Stimulated activated naive B cell treated with anti-CD40 and anti-IgM and Interleukin-4, amounts not matched to agents 10 μg/mL and 1 μg/mL and 100 μg/mL, for 72 hours (primary cell): ENCODE measurements at places on chromosomes 2 and 18.

DNA sequence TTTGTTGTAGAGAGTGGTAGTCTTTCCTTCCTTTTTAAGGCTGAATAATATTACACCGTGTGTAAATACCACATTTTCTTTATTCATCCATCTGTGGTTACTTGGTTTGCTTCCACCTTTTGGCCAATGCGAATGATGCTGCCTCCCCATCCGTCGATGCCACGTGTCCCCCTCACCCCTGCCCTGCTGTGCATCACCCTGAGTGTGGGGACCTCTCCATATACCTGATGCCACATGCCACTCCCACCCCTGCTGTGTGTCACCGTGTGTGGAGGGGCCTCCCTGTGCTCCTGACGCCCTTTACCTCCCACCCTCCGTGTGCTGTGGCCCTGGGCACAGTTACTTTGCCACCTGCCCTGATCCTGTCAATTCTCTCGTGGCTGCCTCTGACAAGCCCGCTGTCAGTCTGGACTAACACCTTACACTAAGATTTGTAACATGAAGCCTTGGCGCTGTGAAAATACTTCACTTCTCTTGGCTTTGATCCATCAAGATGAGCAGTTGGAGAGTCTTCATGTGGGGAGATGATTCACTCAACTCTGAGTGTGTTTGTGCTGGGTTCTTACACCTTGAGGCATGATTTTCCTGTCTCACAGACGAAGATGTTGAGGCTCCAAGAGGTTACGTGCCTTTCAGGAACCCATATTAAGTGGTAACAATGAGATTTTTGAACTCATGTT, 234.0 kb downstream of the ZNF407 start:
- DNase-seq: no peak

- DNase-seq: no peak
These were observed 193.0 kb downstream of the ACTR3 start for GRCh38 chr2:114082731-114083433.

- DNase-seq: no peak
These were observed 63.2 kb upstream of the TPO start for GRCh38 chr2:1350111-1350510.

GRCh38 chr18:35047697-35048292, 6.6 kb downstream of the MAPRE2 start:
- DNase-seq: no peak

- DNase-seq: no peak
These were observed 97.4 kb upstream of the NABP1 start for GRCh38 chr2:191580581-191580980.

DNA sequence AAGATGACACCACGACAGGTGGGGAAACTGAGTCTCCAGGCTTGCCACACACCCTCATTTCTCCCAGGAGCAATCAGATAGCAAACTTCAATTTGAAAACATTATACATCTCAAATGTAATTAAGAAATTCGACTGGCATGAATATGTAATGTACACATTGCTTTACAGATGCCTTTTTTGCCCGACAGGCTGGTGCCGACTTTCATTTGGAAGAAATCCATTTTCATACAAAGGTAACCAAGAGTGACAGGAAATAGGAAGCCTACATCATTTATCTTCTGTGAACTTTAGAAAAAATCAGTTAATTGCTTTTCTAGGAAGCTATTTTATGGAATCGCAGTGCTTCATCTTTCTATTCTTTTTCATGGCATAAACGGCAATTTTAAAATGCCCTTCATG, 140.3 kb downstream of the AFF3 start:
- DNase-seq: no peak

GRCh38 chr2:11168488-11168887, 13.2 kb downstream of the SLC66A3 start:
- no peak for DNase-seq

GRCh38 chr2:236513956-236514355, 55.7 kb upstream of the ACKR3 start:
- no peak for DNase-seq

GRCh38 chr2:8215159-8215863, 466.5 kb upstream of the ID2 start:
- no peak for DNase-seq

DNA sequence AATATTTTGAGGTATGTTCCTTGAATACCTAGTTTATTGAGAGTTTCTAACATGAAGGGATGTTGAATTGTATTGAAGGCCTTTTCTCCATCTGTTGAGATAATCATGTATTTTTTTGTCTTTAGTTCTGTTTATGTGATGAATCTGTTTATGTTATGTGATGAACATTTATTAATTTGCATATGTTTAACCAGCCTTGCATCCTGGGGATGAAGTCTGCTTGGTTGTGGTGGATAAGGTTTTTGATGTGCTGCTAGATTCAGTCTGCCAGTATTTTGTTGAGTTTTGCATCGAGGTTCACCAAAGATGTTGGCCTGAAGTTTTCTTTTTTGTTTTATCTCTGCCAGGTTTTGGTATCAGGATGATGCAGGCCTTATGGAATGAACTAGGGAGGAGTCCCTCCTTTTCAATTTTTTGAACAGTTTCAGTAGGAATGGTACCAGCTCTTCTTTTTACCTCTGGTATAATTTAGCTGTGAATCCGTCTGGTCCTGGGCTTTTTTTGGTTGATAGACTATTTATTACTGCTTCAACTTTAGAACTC, 71.9 kb downstream of the EPC2 start:
- DNase-seq: no peak

DNA sequence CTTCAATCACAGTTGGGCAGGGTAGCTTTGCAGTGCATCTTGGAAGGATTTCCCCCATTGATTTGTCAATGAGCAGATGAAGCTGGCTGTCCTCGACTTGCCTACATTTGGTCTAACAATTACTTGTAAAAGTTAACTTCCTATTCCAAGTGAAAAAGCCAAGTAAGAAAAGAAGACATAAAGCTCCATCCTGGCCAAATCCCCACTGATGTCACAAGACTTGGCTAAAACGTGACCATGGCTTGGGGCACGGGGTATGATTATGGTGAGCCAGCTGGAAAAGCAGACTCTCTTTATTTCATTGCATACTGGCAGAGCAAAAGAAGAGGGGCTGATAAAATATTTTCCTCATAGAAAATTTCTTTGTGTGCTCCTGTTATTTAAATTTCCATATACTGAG, 25.4 kb upstream of the PID1 start:
- DNase-seq: no peak

DNA sequence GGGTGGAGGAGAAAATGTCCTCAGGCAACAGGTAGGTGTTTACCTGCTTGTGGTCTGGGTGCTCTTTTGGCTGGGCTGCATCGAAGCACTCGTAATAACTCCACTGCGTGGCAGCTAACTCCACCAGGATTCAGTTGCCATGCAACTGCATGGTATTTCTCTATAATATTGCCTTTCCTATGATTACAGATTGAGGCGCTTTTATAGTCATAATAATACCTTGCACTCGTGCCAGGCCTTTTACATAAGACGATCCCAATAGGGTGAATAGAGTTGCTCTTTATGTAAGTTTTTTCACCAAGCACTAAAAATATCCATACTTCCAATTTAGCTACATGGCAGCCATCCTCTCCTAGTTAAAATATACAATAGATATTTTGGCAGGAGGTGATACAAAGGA, 19.7 kb upstream of the NYAP2 start:
- no peak for DNase-seq

DNA sequence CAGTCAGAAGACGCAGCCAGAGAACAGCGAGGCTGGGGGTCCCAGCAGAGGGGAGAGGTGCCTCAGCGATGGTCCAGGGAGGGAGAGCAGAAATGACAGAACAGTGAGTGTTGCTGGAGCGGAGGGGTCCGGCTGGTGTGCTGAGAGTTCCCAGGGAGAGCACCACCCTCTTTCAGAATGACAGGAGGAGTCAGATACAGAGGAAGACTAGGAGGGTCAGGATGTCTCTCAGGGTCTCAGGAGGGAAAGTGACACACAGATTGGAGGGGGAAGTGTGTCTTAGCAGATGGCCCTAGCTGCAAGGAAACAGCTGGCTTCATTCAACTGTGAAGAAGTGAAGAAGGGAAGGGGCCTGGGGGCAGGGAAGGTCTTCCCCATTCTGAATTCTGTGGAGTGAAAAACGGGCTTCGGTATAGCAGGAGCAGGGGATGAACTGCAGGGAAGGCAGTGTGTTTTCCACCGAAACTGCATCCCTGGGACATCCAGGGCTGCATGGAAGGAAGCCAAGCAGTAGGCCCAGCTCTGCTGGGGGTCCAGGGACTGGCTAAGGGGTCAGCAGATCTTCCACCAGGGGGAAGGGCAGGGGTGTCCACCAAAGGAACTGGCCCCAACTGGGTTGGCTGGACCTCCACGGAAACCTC, 90.0 kb upstream of the OTOS start:
- no peak for DNase-seq

DNA sequence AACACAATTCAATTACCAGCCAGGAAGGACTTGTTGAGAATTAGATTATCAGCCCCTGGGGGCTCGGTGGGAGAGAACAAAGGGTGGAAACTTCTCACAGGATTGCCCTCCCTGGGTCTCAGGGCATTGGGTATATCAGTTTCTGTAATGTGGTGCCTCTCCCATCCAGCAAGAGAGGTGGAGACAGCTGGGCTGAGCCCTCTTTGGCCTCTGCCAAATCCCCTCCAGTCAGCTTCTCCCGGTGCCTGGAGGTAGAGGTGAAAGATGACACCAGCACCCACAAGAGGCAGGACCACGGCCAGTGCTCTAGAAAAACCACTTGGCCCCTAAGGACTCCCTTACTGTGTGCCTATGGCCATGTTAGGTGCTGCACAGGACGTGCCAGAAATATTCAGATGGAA, 179.7 kb downstream of the HAUS1 start:
- DNase-seq: no peak

DNA sequence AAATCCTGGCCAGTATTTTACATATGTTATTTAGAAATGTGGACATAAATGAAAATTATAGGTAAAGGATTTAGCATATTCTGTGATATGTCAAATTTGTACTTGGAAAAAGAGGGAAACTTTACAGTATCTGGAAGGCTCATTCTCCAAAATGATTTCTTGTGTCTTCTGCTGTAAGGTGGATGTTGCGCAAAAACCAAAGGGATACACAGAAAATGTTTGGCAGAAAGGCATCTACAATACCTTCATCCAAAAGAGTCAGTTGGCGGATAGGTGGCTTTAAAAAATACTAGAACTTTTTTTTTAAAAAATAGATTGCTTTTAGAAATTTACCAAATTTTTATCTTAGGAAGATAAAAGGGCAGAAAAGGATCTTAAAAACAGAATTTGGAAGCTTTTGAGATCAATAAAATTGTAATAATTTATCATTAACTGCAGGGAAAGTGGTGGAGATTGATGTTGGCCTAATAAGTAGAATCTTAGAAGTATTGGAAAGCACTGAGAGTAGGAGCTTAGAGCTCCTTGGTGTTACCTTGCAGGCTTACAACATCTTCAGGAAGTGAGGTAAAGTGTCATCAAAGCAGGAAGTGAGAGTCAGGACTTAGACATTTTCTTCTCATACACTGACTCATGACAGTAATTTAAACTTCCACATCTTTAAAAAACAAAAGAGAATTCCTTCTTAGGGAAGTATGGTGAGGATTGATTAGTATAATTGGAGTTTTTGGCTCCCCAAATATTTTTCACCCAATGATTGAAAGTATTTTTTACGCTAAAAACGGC, 2.1 kb downstream of the NABP1 start:
- DNase-seq: no peak

GRCh38 chr2:215144106-215144875, 5.9 kb upstream of the ABCA12 start:
- DNase-seq: no peak

DNA sequence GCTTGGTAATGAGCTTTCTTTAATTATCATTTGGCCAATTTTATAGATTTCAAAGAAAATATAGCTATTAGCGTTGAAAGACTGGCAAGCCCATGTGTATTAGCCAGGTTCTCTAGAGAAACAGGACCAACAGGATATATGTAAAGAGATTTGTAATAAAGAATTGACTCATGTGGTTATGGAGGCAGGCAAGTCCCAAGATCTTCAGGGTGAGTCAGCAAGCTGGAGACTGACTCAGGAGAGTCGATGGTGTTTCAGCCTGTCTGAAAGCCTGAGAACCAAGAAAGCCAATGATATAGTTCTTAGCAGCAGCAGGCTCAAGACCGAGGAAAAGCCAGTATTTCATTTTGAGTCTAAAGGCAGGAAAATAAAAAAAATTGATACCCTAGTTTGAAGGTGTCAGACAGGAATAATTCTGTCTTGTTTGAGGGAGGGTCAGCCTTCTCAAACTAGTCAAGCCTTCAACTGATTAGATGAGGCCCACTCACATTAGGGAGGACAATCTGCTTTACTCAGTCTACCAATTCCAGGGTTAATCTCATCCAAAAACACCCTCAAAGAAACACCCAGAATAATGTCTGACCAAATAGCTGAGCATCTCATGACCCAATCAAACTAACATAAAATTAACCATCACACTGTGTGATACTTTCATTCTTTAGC, 78.3 kb upstream of the CRIM1 start:
- DNase-seq: no peak

DNA sequence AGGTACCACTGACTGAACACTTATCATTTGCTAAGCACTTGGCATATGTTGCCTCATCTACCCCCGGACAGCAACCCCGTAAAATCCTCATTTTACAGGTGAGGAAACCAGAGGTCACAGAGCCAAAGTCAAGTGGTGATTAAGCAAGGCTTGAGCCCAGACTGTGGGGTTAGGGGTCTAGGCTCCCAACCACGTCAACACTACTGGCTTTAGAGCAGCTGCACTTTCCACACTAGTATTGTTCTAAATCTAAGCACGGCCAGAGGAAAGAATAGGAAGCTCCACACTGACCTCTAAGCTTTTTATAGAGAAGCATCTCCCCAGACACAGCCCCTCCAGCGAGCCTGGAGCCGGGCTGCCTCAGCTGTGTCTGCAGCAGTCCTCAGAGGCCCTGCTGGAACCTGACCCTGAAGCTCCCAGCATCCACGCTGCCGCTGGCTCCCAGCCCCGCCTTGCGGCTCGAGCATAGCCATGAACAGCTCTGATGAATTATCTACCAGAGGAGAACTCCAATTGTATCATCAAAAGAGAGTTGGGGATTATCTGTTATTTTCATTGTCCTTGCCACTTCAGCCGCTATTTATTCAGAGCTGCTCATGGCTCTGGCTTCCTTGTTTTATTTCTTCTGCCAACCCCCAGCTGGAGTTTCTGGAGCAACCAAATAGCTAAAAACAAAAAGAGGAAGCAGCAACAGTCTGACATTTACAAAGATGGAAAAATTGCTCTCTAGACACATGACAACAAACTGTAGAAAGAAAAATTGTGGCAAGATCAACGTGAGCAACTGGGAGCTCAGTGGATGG, 62.2 kb upstream of the RTN4 start:
- no peak for DNase-seq

DNA sequence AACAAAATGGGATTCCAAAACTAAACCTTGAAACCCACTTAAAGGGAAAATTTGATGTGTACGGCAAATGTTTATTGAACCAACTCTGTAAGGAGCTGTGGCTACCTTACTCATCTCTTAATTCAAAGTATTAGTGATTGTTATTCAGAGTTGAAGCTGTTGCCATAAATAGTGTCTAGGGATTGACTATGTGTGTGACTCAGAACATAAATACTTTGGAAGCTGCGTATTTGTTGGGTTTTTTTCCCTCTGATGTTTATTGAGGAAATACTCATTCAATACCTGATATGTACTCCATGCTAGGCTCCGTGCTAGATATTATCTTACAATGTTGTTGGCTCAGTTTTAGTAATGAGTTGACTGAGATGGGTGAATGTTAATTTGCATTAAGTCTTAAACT, 90.4 kb downstream of the PTRHD1 start:
- DNase-seq: no peak
